ENCODE measurements at places on chromosomes 3 and 15. TPM values are rescaled to one million over a fixed set of nuclear protein-coding genes. Genes with fewer than 3 reads are reported as not detected.

CLDN11 gene
- total RNA-seq: 4.3 TPM

AP4E1 gene
- total RNA-seq: 8.0 TPM

- no peak for DNase-seq
Measured at GRCh38 chr15:85318048-85318731, 62.2 kb upstream of the AKAP13 start.

- peak; percentile 60 for DNase-seq
Measured at GRCh38 chr3:140917772-140918171, 23.9 kb upstream of the SLC25A36 start.

DNA sequence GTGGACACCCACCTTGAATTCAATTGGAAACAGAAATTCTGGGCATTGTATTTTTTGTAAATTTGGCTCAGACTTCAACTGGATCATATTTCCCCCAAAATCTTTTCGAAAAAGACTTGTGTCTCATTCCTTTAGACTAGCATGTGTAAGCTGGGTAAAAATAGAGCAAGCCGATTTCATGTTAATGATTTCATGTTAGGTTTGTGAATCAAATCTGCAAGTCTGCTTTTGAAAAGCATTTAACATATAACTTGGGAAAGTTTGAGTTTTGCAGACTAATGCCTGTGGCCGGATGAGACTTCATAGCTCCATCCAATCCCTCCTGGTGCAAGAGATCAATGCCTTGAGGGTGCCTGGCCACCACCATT, 64.5 kb downstream of the FLNB start:
- DNase-seq: no peak

KCNMB3 gene
- 0.96 TPM for total RNA-seq

DNA sequence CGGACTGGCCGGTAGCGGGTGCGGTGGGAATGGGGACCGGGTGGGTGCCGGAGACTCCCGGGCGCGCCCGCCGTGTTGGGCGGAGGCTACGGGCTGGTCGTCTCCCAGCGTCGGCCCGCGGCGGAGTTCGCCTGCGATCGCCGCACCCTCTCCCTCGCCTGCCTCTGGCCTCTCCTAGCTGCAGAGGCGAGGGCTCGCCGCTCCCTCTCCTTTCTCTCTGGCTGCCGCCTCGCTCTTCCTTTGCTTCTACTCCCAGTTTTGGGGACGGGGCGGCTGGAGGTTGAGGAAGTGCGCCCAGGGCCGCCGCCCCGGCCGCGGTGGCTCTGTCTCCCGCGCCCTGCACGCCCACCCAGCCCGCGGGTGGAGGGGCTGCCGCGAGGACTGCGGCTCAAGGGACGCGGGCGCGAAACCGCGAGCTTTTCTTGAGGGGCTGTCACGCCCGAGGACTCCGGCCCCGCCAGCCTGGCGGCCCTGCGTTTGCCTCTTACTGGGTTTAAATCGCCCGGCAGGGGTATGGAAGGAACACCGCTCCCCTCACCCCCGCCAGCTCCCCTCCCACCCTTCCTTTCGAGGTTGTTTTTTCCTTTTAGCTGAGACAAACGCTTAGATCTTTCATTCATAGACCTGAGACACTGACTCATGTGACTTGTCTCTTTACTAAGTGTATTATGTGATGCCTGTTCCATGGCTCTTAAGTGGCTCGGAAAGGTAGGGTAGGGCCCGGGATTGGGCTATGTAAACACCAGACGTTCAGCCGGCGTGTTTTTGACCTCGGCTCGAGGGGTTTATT, 654 bp downstream of the PIK3CA start:
- peak; percentile 53 for DNase-seq

GRCh38 chr15:63626955-63627354, 29.8 kb downstream of the FBXL22 start:
- no peak for DNase-seq

DNA sequence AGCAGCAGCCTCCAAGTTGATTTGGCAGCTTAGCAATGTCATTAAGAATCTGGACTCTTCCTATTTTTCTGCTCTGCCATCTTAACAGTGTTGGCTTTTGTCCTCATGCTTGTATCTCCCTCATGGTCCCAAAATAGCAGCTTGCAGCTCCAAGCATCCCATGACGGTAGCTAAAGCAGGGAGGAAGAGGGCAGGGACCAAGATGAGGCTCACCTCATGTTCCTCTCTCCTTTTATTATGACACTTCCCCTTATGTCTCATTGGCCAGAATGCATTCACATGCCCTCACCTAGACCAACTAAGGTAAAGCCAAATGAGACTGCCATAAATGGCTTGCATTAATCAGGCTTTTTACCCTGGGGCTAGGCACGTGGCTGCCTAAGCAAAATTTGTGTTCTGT, 382.4 kb downstream of the SHQ1 start:
- no peak for DNase-seq

DNA sequence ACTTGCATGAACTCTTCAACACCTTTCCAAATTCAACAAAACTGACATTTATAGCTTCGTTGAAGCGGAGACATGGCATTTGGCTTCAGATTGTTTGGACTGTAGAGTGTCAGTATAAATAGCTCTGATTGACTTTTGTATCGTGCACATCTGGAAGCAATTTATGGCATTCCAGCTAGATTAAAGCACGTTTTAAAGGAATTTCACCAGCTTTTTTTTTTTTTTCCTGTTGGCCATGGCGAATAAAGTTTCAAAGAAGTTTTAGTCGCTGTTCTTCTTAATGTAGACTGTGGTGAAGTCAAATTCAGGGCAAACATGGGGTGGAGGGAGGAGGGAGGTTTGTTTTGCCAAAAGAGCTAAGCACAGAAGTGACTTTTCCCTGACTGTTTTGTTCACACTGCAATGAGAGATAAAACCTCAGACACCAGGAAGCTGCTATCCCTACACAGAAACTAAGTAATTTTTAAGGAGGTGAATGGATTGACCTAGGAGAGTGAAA, 391.0 kb upstream of the RARB start:
- DNase-seq: no peak

SCG5 gene
- not detected for total RNA-seq

- DNase-seq: no peak
Measured at GRCh38 chr3:128787256-128788253, 61.6 kb downstream of the RAB7A start.

GRCh38 chr15:31262901-31263671, 63.5 kb upstream of the KLF13 start:
- DNase-seq: peak; percentile 34

LXN gene
- total RNA-seq: 3.2 TPM

GRCh38 chr3:129783470-129783869, 110.0 kb downstream of the TMCC1 start:
- no peak for DNase-seq

LRRC49 gene
- total RNA-seq: 86.6 TPM

DNA sequence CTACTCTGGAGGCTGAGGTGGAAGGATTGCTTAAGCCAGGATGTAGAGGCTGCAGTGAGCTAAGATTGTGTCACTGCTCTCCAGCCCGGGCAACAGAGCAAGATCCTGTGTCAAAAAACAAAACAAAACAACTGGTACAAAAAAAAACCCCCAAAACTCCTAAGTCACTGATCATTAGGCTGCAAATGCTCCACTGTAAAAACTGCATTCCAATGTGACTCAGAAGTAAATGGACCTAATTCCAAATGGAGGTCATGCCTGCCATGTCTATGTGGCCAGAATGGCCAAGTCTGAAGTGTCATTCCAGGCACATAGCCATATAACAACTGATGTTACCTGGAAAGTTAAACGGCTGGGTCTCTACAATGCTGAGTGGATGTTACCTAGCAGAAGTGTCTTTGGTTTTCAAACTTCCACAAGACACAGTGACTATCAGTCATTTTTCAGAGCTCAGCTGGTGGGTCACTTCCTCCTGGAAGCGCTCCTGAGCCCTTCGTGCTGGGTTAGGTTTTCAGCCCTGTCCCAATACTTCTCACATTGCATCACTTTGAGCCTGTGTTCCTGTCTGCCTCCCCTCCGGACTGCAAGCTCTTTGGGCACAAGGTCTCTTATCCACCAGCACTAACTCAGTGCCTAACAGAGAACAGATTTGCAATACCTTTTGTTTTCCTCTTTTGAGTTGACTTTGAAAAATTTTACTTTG, 10.6 kb downstream of the FSTL1 start:
- no peak for DNase-seq

GRCh38 chr15:60371175-60372051, 26.4 kb downstream of the ANXA2 start:
- DNase-seq: peak; percentile 48

Data from left ventricle myocardium inferior (tissue), 1 donor.